ENCODE measurements at places on chromosomes 5 and 9. TPM values are rescaled to one million over a fixed set of nuclear protein-coding genes. Genes with fewer than 3 reads are reported as not detected.

Gene FOXD4L3
- not detected for total RNA-seq

- no peak overlapping the region for H3K4me3 ChIP-seq
- no peaks in the 10 kb centered on the region for H3K36me3 ChIP-seq
- no peaks in the 10 kb centered on the region for H3K27me3 ChIP-seq
- no peak overlapping the region for H3K27ac ChIP-seq
These were observed 218.5 kb upstream of the CDH12 start for GRCh38 chr5:23071682-23072081.

DNA sequence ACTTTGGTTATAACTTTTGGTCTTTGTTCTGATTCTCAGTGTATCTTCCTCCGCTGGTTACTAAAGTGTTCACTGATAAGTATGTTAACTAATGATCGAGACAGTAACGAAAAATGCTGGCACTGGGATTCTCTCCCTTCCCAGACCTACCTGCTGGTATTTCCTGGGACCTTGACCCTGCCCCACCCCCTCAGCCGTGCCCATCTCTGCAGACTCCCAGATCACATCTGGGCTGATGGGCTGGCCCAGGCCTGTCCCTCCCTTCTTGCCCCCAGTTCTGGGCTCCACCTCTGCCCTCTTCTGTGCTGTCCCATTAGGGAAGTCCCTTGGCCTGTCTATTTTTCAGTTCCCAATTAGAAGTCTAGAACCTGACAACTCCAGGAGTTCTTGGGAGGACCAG, 46.9 kb downstream of the NEURL1B start:
- no peak for DNase-seq
- no peak overlapping the region for H3K4me3 ChIP-seq
- H3K36me3 ChIP-seq, result no peaks in the 10 kb centered on the region
- H3K27ac ChIP-seq, result no peak overlapping the region

DNA sequence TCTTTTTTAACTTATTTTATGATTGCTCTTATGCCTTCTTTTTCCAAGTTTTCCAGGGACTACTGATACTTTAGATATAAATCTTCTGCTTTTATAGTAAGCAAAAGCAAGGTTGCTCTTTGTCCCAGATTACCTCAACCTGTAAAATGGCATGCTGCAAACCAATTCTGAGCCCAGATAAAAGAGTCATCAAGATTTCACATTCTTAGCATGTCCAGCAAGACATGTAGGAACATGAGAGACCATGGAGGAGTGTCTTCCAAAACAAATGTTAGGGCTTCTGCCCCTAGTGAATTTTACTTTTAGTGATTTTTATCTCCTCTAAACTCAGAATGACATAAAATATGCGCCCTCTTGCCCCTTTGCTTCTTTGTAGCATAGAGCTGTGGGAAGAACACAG, 7.0 kb upstream of the CDC20B start:
- H3K4me3 ChIP-seq, result no peak overlapping the region
- no peaks in the 10 kb centered on the region for H3K36me3 ChIP-seq
- no peak overlapping the region for H3K27ac ChIP-seq
- DNase-seq, result no peak

- no peak overlapping the region for H3K27ac ChIP-seq
- no peak overlapping the region for H3K4me3 ChIP-seq
- peaks cover 11% of the 10 kb centered on the region for H3K4me1 ChIP-seq
These were observed 71.4 kb upstream of the CHD1 start for GRCh38 chr5:99000221-99000620.

GRCh38 chr5:131942016-131942415, 3.4 kb downstream of the MEIKIN start:
- peaks cover 2% of the 10 kb centered on the region for H3K36me3 ChIP-seq
- H3K27me3 ChIP-seq, result no peaks in the 10 kb centered on the region
- no peak overlapping the region for H3K4me3 ChIP-seq
- no peak overlapping the region for H3K27ac ChIP-seq

Gene NPDC1
- 36.0 TPM for total RNA-seq

Gene SH3TC2
- not detected for total RNA-seq

DNA sequence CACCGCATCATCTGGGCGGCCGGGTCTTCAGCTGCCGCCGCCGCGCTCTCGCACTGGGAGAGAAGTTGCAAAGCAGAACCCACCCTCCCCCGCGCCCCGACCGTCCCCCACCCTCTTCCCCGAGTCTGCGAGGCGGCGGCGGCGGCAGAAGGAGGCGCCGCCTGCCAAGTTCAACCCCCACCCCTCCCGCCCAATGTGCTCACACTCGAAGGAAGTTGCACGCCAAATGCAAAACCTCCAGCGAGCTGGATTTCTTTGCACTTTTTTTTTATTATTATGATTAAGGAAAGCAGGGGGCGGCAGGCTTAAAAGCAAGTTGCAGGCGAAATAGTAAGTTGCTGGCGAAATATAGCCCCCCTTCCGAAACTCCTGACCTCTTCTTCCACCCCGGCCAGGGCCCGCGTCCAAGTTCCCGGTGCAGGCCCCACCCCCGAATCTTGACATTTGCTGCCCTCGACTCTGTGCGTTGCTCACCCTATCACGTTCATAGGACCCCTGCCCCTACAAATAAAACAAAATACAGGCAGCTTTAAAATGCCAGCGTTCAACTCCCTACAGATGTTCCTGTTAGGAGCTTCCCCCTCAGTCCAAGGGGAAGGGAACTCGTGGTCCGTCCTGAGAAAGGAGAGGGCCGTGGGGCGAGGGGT, 1.1 kb upstream of the NR3C1 start:
- peaks cover 42% of the 10 kb centered on the region for H3K4me1 ChIP-seq
- peak; percentile 84 for DNase-seq
- H3K27me3 ChIP-seq, result no peaks in the 10 kb centered on the region
- peaks cover 17% of the 10 kb centered on the region for H3K36me3 ChIP-seq
- peak overlapping the region; percentile 100 for H3K27ac ChIP-seq

Gene UNC13B
- total RNA-seq, result 3.6 TPM

Gene TMEM174
- not detected for total RNA-seq

DNA sequence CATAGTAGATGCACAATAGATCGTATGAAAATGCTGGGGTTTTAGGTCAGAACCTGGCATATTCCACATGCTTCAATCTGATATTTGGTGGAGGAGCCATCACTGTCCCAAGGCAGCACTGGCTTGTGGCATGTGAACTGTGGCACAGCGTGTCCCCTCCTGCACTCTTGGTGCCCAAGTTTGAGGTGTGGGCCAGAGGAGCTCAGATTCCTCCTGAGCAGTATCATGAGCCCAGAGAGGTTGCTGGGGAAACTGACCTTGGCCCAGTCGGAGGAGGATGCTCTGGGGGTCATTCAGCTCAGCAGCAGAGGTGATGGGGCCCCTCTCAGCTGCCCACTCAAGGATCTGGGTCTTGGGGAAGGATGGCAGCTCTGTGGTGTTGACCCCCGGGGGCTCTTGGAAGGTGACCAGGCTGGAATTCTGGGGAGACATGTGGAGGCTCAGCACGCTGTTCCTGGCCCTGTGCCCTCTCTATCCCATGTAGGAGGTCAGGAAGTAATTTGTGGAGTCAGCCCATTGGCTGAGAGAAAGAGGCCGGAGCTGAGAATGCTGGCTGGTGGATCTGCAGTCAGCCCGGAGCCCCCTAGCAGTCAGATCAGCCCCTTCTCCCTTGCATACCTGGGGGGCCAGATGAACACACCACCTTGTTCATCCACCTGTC, 23.7 kb downstream of the FPGS start:
- no peak for DNase-seq
- H3K27ac ChIP-seq, result no peak overlapping the region
- no peak overlapping the region for H3K4me3 ChIP-seq
- no peaks in the 10 kb centered on the region for H3K4me1 ChIP-seq

DNA sequence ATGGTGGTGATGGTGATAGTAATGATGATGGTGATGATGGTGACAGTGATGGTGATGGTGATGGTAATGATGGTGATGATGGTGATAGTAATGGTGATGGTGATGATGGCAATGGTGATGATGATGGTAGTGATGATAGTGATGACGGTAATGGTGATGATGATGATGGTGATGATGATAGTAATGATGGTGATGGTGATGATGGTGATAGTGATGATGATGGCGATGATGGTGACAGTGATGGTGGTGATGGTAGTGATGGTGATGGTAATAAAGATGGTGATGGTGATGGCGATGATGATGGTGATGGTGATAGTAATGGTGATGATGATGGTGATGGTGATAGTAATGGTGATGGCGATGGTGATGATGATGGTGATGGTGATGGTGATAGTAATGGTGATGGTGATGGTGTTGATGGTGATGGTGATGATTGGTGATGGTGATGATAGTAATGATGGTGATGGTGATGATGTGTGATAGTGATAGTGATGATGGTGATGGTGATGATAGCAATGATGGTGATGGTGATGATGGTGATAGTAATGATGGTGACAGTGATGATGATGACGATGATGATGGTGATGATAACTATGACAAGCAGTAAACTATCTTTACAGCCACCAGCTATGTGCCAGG, 38.6 kb downstream of the PHF2 start:
- DNase-seq, result no peak
- no peaks in the 10 kb centered on the region for H3K27me3 ChIP-seq
- H3K4me3 ChIP-seq, result no peak overlapping the region

Gene GGTA1
- not detected for total RNA-seq

DNA sequence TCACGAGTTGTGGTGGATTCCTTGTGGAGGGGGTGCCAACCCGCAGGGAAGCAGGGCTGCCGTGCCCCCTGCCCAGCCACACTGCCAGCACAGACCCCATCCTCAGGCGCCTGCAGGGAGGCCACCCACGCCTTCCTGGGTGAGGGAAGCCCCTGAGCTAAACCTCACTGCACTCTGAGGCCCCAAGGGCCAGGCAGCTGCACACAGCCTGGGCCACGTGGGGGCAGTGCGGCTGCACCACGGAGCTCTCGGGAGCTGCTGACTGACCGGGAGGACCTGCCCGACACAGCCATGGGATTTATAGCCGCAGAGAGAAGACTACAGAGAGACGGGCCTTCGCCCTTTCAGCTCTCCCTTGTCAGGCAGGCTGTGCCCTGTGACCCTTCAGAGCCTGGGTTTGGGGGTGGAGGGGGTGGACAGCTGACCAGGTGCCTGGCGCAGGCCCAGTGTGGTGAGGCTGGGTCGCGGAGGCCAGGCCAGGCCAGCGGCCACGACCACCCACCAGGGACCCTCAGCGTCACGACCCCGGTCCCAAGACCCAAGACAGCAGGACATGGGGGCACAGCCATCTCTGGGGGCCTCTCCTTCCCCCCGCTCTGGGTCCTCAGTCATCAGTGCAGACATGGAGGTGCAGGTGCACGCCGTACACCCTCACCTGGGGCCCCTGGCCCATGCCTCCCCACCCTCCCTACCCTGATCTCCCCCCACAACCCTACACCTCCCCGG, 4.3 kb upstream of the AHRR start:
- H3K4me3 ChIP-seq, result no peak overlapping the region
- no peak overlapping the region for H3K27ac ChIP-seq
- H3K4me1 ChIP-seq, result peaks cover 7% of the 10 kb centered on the region
- peaks cover 11% of the 10 kb centered on the region for H3K27me3 ChIP-seq
- peak; percentile 76 for DNase-seq

Gene GPR151
- not detected for total RNA-seq

Data from activated CD4-positive, alpha-beta memory T cell treated with anti-CD3 and anti-CD28 coated beads for 36 hours (primary cell).